ENCODE measurements at places on chromosomes 16 and 17.

DNA sequence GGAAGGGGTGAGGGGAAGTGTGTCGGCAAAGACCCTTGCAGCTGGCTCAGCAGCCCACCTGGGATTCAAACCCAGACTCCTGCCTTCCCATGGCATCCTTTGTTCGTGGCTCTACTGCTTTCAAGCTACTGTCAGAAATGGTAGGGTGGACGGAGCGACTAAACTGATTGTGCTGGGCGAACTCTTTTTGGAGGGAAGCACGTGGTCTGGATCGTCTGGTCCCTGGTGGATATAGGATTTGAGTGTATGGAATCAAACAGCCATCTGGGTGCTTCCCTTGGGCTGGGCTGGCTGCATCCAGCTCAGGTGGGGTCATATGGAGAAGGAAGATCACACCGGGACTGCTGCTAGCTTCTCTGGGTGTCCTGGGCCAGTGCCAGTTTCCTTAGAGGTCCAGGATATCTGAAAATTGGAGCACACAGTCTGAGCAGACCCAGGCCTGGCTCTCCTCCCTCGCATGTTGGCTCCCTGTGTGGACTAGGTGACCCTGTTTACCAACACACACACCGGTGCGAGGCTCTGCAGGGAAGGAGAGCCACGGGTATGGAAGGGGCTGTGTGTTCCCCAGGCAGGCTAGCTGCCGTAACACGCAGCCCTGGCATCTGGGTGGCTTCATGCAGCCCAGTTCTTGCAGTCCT, 8.6 kb downstream of the CMIP start:
- DNase-seq, result no peak

DNA sequence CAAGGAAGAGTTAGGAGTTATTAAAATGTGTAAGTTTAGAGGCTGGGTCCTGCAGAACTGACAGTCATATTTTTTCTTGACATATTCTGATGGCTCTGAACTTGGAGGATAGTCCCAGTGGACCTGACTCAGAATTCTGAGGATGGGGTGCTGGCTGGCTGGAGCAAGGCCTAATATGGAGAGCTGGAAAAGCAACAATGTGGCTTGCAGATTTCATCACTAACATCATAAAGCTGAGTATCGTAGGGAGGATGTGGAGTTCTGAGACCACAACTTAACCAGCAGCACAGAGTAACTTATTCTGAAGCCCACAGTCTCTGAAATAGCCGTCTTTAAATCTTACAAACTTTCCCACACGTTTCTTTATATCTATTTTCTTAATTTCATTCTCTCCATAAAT, 2.3 kb downstream of the KRTAP1-5 start:
- no peak for DNase-seq

DNA sequence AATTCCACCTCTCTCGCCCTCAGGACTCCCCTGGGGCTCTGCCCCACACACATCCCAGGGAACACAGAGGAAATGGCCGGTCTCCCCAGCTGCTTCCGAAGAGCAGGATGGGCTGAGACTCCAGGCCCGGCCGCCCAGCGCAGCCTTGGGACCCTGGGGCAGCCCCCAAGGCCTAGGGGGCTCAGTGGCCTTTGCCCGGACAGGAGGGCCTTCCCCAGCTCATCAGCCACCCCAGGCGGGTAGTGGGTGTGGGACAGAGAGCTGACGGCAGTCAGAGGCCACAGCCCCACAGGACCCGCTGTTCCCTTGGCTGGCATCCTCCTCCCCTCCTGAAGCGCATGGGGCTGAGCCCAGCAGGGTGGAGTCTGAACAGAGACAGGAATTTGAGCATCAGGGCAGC, 6.2 kb upstream of the CBFA2T3 start:
- no peak for DNase-seq

DNA sequence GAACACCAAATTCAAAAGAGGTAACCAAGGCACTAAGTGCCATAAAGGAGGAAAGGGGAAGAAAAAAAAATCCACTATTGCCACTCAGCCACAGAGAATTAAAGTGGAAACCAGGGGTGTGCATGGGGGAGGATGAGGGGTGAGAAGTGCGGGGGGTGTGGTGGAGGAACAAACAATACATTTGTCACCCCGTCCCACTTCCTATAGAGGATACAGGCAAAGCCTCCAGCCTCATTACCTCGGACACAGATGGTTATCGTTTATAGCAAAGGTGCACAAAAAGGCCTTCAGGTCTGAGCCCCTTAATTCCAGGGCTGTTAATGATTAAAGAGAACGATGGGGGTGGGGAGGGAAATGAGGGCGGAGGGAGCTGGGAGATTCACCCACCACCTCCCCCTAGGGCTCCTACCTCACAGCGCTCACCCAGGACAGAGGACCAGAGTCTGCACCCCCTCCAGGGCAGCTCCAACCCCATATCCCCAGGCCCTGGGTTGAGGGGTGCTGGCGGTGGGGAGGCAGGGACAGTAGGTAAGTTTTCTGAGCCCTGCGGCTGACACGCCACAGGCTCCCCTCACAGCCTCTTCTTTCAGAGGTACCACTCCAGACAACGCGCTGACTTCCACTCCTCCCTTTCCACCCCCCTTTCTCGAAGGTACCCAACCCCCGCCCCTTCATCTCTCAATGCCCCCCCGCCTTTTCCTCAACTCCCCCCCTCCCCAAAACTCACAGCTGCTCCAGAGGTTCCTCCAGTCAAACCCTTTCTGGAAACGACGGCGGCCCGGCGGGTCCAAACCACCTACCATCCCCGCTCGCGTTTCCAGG, 470 bp downstream of the DCUN1D3 start:
- no peak for DNase-seq

GRCh38 chr16:70407811-70408274, 31.1 kb downstream of the ST3GAL2 start:
- no peak for DNase-seq

- DNase-seq, result no peak
Measured at GRCh38 chr17:1144162-1144561, 35.6 kb downstream of the ABR start.

DNA sequence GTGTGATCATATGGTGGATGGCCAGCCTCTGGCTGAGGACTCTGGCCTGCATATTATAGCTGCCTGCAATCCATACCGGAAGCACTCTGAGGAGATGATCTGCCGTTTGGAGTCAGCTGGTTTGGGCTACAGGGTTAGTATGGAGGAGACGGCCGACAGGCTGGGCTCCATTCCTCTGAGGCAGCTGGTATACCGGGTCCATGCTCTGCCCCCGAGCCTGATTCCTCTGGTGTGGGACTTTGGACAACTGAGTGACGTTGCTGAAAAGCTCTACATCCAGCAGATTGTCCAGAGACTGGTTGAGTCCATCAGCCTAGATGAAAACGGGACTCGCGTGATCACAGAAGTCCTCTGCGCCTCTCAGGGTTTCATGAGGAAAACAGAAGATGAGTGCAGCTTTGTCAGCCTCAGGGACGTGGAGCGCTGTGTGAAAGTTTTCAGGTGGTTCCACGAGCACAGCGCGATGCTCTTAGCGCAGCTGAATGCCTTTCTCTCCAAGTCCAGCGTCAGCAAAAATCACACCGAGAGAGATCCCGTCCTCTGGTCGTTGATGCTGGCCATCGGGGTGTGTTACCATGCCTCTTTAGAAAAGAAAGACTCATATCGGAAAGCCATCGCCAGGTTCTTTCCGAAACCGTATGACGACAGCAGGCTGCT, 69.0 kb upstream of the ENDOV start:
- no peak for DNase-seq

GRCh38 chr17:6070430-6070912, 292 bp downstream of the WSCD1 start:
- DNase-seq, result no peak

DNA sequence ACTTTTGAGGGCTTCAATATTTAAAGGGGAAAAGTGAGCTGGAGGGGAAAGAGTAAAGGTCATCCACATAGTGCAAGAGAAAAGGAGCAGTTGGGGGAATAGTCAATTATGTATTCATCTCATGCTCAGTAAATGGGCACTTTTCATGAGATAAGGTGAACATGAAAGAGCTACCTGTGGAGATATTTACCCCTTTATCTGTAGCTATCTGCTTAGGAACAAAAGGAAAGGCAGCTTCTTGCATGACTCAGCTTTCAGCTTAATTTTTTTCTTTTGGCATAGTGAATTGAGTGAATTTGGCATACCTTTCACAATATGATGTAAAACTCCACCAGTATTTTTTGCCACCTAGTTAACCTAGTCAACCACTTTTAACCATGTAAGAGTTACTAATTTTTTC, 26.4 kb downstream of the CPD start:
- DNase-seq, result no peak

- no peak for DNase-seq
Measured at GRCh38 chr17:72429066-72429638, 308.3 kb downstream of the SOX9 start.

DNA sequence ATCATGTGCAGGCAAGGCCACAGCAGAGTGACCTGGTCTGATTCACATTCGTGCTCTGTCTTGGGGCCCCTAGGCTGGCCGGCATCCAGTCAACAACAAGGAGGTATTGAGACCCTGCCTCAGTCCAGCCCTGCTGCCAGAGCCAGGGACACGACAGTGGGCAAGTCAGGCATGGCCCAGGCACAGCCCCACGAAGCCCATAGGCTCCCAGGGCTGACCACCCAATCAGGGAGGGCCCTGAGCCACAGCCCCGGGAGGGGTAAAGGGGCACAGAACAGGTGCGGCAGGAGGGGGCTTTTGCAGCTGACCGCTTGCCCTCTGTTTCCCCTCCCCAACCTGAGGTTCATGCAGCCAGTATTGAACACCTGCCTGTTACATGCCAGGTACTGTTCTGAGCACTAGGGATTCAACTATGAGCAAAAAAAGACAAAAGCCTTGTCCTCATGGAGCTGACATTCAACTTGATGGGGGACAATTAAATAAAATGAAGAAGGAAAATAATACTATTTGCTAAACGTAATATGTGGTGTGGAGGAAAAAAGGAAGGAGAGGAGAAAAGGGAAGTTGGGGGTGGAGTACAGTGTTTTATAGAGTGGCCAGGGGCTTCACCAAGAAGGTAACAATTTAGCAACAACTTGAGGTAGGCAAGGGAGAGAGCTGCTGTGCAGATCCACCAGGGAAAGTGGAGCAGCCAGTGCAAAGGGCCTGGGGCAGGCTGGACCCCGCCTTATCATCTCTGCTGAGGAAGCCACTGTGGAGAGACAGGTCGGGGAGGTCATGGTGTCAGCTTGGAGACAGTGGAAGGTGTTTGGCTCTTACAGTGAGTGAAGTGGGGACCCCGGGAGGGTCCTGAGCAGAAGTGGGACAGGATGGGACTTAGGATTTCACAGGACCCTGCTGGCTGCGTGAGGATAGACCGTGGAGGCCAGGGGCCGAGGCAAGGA, 6.1 kb downstream of the DRC3 start:
- no peak for DNase-seq

DNA sequence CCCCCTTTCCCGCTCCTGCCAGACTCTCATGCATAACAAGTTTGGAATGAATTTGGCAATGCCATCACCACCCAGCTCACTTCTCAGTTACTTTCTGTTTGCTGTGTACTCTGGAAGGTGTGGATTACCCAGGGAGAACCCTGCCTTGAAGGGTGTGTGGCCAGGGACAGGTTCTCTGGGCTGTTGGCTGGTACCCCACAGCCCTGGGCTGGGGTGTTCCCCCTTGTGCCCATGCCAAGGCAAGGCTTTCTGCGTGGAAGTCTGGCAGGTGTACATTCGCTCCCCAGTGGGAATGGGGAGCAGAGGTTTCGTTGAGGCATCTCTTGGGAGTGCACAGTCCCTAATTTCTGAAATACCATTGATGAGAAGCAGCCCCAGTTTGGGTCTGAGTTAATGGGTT, 187.7 kb downstream of the CCDC182 start:
- DNase-seq, result no peak

- no peak for DNase-seq
Measured at GRCh38 chr17:37299257-37299980, 76.4 kb upstream of the C17orf78 start.

DNA sequence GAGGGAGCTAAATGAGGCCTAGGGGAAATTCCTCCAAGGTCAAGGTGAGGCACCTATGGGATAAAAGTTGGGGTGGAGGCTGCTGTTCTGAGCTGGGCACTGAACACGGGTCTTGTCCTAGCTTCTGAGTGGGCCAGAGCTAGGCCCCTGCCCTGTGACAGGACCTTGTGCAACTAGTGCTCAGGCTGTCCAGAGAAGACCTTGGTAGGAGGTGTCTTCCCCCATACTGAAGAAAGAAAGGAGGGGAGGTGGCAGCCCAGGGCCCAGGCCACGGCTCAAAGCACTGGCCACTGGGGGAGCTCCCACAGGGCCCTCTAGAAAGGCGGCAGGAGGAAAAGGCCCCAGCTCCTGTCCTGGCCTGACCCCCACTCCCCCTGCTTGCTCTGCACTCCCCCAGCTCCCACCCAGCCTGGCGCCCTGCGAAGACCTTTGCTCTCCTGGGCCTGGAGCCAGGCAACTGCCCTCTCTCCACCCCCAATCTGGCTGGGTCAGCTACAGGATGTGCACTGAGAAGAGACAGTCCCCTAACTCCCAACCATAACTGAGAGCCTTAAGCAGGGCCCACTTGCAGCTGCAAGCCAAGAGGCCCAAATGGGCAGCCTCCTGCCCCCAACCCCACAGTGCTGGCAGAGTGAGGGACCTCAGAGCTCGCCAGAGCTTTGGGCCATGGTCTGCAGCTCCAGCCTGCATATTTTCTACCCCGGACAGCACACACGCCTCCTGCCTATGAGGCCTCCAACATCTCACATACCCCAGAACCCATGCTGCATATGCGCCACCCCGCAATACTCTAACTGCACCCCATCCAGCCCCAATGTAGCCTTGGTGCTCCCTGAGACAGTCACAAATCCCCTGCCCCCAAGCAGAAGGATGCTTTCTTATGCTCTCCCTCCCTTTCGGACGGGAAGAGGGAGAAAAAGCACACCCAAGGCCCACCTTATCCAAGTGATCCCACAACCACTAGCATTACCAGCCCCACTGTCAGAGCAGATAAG, 15.3 kb downstream of the HSD11B2 start:
- DNase-seq, result no peak

GRCh38 chr16:67548265-67549126, 13.8 kb upstream of the CTCF start:
- no peak for DNase-seq

DNA sequence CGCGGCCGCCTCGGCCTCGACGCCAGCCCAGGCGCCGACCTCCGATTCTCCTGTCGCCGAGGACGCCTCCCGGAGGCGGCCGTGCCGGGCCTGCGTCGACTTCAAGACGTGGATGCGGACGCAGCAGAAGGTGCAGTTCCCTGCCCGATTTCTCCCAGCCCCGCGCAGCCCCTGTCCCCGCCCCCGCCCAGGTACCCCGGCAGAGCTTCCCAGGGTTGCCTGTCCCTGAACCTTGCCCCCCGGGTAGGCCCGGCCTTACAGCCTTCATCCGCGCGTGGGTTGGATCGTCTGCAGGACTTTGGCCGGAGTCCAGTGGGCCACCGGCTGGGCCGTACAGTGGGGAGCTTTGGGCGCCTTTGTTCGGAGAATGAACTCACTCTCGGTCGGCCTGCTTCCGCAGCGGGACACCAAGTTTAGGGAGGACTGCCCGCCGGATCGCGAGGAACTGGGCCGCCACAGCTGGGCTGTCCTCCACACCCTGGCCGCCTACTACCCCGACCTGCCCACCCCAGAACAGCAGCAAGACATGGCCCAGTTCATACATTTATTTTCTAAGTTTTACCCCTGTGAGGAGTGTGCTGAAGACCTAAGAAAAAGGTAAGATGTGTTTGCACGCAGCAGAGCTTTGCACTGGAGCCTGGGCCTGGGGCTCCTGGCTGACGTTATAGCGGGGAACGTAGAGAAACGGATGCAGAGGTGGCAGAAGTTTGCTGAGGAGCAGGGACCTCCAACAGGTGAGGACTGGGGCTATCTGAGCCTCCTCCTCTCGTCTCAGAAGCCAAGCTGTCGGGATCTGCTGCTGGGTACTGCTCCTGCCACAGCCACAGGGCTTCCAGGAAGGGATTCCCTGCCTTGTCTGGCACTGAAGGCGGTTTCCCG, 593 bp downstream of the GFER start:
- no peak for DNase-seq

- DNase-seq, result no peak
Measured at GRCh38 chr17:49674507-49674906, 3.4 kb downstream of the SPOP start.
